ENCODE measurements at places on chromosomes 1 and 21.

DNA sequence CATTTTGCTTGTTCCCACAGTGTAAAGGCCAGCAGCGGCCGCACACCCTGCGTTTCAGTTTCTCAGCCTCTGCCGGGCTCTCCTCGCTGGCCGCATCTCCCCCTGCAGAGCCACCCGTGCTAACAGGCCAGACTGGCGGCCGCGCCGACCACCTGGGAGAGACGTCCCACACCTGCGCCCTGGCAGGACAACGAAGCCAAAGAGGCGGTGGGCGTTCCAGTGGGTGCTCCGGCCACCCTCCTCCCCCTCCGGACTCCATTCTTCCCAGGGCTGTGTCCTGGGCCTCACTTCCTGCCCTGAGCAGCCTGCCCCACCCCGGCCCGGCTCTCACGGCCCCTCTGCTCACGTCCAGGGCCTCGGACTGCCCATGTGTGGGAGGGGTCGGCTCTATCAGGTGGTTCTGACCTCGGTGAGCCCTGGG is 31.9 kb upstream of the SLC19A1 start:
- DNase-seq, result no peak

- no peak for DNase-seq
Measured at GRCh38 chr1:6177681-6178380, 2.3 kb downstream of the CHD5 start.

GRCh38 chr1:199590708-199591107 is 436.8 kb upstream of the NR5A2 start:
- DNase-seq, result no peak

DNA sequence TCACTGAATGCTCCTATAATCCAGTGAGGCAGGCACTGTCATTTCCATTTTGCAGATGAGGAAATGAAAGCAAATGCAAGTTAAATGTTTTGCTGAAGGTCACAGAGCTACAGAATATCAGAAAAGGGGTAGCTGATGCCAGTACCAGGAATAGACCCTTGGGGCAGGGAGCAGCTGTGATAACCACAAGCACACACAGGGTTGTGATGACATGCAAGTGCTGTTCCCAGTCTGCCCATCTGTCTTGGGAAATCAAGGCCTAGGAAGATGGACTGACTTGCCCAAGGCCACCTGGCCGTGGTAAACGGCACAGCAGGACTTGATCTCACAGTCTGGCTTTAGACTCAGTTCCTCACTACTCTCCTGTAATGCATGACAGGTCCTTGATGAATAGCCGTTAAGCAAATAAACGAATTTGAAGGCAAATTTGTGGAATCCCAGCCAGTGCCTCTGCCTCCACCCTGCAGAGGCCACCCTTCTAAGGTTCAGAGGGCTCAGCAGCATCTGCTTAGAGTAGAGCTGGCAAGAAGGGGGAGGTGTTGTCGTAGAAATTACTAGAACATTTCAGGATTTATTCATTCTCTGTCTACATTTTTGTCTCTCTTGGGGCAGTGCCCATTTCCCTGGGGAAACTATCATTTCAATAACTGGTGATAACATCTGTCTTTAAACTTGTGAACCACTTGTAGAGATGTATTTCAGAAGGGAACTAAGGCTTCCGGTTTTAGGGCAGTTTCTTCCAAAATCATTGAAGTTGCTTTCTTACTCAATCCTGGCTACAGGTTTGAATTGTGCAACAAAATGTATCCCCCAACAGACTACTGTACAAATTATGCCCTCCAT is 53.2 kb upstream of the MRPS6 start:
- peak; percentile 66 for DNase-seq

DNA sequence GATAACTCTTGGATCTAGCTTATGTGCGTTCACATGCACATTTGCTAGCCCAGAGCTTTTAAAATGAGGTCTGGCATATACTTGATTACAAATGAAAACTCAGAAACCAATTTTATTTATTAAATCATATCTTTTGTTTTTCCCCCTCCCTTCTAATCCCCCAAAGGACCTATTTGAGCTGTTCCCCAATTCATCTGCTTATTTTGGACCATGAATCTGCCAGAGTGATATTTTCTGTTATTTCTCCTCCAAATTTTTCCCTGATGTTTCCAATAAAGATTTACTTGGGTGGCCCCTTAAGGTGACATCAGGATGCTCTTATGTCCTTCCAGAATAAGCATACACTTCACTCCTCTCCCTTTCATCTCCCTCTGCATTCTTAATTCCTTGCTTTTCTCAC is 123.4 kb downstream of the SYT2 start:
- DNase-seq, result no peak

GRCh38 chr21:36813052-36813451 is 114.1 kb downstream of the SIM2 start:
- DNase-seq, result no peak

DNA sequence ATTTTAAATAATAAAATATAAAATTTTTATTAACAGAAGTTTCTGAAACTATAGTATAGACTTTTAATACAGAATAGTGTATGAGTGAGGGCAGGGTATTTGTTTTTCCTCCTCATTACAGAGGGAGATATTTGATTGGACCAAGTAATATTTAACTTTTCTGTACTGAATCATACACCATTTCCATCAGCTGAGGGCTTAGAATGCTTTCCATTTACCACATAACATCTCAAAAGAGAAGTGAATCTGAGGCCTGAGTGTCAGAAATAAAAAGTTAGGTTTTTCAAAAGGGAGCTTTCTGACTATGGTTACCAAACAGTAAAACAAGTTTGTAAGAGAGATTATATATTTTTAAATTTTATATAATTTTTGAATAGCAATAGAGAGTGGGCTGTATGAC is 29.5 kb downstream of the TLCD4 start:
- DNase-seq, result no peak

- DNase-seq, result no peak
Measured at GRCh38 chr1:226666692-226667091, 72.4 kb downstream of the ITPKB start.

DNA sequence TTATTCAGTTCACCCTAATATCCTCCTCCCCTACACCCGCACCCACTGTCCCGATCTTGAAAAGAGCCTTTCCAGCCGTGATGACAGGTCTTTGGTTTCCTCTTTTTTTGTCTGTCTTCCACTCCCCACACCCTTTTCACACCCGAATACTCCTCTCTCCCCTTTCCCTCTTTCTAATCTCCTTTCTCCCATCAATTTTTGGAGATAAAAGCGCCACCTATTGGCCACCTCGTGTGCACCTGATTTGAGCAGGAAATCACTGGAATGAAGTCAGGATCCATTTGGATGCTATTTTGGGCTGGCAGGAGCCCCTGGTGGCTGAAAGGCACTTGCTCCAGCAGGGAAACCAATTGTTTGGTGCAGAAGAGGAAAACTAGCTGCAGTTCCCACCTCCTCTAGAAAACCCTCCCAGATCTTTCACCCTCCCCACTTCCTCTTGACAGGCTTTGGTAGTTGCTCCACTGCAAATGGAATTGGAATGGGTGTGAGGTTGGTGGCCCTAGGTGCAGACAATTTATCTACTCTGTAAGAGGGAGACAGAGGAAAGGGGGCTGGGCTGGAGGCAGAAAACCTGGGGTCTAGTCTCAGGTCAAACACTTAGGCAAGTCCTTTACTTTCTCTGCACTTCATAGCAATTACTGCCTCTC is 8.4 kb downstream of the FOXE3 start:
- no peak for DNase-seq

DNA sequence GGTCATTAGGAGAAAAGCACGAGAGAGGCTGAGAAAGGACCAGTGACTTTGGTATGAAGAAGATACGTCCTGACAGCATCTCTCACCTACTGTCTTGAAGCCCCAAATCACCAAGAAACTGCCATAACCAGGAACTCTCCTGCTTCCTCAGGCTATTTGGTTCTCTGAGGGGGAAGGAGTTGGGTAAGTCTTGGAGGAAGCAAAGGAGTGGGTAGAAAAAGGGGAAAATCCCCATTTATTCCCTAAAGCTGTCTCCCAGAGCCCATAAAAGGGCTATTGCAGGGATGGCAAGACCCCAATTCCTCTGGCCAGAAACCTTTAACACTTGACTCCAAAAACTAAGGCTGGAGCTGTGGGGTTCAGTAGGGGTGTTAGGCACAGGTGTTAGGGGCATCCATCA is 2.1 kb upstream of the PBXIP1 start:
- DNase-seq, result no peak

DNA sequence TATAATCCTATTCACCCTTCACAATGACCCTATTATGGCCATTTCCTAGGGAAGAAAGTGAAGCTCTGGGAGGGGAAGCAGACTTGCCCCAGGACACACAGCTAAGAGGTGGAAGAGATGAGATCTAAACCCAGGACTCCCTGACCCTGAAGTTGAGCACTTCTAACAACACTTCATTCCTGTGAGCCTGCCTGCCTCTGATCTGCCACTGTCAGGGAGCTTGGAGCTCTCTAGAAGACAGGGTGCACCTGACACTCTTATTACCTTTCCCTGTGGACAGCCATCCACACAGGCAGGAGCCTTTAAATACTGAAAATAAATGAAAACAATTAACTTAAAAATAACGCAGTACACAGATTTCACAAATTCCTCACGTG is 599 bp downstream of the MKNK1 start:
- no peak for DNase-seq

GRCh38 chr1:7389906-7390603 is 381.0 kb upstream of the VAMP3 start:
- no peak for DNase-seq

- DNase-seq, result no peak
Measured at GRCh38 chr1:231315887-231316286, 21.8 kb downstream of the EXOC8 start.

DNA sequence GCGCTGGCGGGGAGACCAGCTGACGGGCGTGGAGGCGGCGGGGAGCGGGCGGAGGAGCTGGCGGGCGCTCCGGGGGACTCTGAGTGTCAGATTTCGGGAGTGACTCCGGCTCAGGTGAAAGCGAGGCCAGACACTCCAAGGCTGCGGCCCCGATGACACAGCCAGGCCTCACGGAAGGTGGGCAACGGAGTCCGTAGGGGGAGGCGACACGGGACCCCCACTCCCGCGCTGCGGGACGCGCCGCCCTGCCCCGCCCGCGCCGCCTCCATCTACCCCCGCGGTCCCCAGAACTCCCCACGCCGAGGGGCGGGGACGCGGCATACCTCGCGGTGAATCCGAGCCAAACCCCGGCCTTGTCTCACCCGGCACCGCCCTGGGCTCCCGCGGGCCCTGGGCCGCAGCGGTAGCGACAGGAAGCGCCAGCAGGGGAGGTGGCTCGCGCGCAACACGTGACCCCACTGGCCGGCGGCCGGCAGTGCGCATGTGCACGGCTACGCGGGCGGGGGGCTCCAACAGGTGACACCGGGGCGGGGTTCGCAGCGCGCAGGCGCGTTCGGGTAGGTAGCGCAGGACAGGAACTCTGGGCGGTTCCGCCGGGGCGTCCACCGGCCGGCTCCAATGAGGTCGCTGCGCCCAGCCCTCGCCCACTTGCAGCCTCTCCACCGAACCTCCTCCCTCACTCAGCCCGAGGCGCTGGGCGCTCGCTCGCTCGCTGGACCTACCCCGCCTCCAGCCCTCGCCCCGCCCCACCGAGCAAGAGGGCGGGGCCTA is at the start of gene CC2D1B:
TSS of gene CC2D1B (minus strand) at position 460 of the 771 bp plus-strand sequence. CDS start 1,585 bp downstream, outside the sequence.
- DNase-seq, result peak; percentile 91

DNA sequence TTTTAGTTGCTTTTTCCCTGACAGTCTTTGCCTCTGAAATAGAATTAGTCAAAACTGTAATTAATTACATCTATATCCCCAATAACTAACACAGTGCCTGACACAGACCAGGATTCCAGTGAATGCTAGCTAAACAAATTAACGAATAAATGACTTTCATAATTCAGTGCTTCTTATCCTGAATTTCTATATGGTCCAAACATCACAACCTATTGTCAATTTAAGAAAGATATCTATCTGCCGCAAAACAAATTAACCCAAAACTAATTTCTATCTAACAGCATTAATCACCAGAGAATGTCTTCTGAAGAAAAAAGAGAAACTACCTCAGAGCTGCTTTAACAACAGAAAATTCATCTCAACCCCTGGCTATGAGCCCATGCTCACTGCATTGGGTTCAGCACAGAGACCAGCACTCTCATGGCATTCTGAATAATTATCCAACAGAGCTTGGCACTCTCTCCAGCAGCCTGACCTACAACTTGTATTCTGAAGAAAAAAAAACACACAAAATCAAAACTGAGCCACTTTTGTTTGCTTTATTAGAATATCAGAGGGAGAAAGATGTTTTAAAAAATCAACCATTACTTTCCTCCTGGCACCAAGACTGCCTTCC is 547.3 kb upstream of the BEND5 start:
- DNase-seq, result no peak

GRCh38 chr1:3959361-3959760 is 59.3 kb upstream of the C1orf174 start:
- no peak for DNase-seq

GRCh38 chr1:55156093-55156492 is 59.1 kb downstream of the USP24 start:
- no peak for DNase-seq

- DNase-seq, result no peak
Measured at GRCh38 chr1:238861342-238862066, 524.9 kb upstream of the CHRM3 start.

DNA sequence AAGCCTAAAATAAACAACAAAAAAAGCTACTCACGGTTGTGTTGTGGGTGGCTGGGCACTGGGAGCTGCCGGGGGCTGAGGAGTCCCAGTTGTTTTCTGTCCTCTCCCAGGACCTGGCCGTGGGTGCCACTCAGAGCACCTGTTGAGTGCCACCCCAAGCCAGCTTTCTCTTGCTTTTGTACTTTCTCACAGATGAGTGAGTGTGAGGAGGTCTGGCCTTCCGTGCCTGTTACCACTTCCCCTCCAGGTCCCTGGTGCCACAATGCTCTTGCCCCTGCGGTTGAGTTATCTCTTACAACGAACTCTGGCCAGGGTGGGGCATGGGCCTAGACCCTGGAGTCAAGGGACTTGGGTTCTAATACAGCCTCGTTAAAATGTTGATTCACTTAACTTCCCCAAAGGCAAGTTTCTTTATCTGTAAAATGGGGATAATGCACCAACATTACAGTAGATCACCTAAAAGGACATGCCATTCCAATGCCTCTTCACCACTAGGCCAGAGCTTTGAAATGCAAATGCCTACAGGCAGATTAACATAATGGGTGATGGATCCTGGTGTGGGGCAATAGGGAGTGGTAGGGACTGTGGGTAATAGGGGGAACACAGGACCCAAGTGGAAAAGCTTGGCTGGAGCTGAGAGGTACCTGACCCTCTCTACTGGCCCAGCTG is at the start of gene CNR2:
TSS of gene CNR2 (minus strand) at position 151 of the 669 bp plus-strand sequence. CDS start 37,745 bp downstream, outside the sequence.
- DNase-seq, result no peak

- DNase-seq, result no peak
Measured at GRCh38 chr1:83500987-83501591, 497.8 kb downstream of the TTLL7 start.

DNA sequence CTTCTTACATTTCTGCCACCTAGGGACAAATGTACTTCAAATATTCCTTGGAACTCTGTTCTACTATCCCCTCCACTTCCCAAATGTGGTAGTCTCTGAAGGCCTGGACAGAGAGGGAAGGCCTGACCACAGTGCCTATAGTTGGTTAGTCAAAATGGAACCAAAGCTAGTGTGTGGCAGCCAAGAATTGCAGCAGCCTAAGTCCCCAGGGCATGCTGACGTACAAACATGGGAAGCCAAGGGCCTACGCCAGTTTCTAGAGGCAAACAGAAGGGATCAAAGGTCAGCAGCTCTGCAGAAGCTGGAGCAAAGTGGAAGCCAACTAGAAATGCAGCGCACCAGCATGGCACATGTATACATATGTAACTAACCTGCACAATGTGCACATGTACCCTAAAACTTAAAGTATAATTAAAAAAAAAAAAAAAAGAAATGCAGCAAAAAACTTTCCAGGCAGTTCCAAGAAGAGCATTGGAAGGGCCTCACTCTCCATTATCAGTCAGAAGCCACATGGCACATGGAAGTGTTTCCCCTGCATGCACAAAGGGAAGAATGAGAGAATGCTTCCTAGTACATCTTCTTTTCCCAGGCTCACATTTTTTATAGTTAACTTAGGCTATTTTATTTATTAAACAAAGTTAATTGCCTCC is 39.4 kb upstream of the GADD45A start:
- peak; percentile 79 for DNase-seq

- no peak for DNase-seq
Measured at GRCh38 chr1:226226601-226227000, 3.1 kb downstream of the MIXL1 start.

All from skeletal muscle cell (primary cell).